ENCODE measurements at places on chromosomes 6 and 20.

DNA sequence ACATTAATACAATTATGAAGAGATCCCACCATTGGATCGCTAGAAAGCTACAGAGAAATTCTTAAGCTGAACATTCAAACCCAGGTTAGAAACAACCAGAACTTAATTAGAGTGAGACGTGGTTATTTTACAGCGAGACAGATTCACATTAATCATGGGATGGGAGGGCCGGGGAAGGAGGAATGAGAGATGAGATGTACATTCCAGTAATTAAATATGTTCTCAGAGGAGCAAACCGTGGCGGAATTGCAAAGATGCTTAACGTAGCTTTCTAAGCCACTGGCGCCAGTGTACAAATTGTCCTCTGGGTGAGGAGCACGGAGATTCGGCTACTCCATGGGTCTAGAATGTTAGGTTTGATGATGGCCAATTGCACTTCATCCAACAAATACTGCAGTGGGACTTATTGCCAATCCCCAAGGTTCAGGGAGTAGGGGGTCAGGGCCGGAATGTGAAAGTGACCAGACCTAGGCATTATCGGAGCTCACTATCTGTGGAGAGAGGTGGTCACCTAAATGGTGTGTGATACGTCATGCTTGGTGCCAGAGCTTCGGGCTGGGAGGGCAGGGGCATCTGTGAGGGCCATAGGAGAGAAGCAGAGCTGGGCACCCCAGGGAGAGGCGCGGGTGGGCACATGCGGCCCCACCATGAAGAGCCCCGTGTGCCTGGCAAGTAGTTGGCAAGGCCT, 114.7 kb downstream of the EDN3 start:
- DNase-seq: no peak

GRCh38 chr6:257774-258173, 34.5 kb upstream of the DUSP22 start:
- DNase-seq: no peak

- no peak for DNase-seq
These were observed 55.4 kb downstream of the SYNJ2 start for GRCh38 chr6:158037021-158037420.

DNA sequence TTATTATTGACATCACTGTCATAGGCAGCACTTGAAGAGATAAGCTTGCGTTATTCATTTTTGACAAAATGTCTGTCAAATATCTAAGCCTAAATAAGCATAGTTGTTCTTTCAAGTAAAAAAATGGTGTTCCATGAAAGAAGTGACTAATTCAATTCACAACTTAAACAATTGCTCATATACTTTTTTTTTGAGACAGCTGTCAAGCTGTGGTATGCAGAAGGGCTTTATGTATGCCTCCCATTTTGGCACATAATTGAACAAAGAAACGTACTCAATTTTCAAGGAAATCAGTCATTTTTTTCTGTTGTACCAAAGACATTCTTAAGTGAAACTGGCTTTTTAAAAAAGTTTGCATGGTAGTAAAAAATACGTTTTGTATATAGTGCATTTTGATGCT, 8.5 kb downstream of the AFDN start:
- no peak for DNase-seq

- no peak for DNase-seq
These were observed 139.1 kb upstream of the KCNG1 start for GRCh38 chr20:51162015-51162414.

- DNase-seq: no peak
These were observed 80.2 kb upstream of the RNF217 start for GRCh38 chr6:124881898-124882578.

- no peak for DNase-seq
These were observed 105.2 kb downstream of the TFAP2A start for GRCh38 chr6:10309457-10310329.

GRCh38 chr6:3205913-3206312, 21.5 kb downstream of the TUBB2B start:
- no peak for DNase-seq

Data from activated naive CD4-positive, alpha-beta T cell treated with anti-CD3 and anti-CD28 coated beads for 36 hours (primary cell).